EL (cell line): ENCODE measurements at places on chromosomes 11 and 22.

DNA sequence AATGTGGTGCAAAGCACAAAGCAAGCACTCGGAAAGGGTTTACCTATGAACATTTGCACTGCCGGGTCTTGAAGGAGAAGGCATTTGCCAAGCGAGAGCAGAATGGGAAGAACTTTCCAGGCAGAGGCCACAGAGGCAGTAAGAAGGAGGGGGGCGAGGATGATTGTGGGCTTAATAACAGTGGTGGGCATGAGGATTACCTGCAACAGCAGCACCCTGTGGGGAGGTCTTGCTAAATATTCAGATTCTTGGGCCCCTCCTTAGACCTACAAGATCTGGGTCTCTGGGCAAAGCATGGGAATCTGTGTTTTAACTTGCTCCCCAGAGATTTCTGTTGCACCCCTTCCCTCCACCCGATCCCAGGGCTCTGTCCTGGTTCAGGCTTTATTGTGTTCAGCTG lies 75.1 kb upstream of the ZBED5 start:
- DNase-seq: no peak

DNA sequence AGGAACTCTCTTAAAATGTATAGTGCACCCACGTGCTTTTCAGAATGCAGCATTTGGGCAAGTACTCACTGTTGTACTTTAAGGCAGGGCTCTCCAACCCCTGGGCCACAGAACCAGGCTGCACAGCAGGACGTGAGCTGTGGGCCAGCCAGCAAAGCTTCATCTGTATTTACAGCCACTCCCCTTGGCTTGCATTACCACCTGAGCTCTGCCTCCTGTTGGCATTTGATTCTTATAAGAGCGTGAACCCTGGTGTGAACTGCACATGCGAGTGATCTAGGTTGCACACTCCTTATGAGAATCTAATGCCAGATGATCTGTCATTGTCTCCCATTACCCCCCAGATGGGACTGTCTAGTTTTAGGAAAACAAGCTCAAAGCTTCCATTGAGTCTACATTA lies 3.0 kb downstream of the C11orf58 start:
- DNase-seq: no peak

GRCh38 chr22:24445481-24446259 lies 18.3 kb downstream of the ADORA2A start:
- DNase-seq: no peak

- peak; percentile 3 for DNase-seq
Measured at GRCh38 chr22:47835726-47836125, 1073.3 kb downstream of the TBC1D22A start.

DNA sequence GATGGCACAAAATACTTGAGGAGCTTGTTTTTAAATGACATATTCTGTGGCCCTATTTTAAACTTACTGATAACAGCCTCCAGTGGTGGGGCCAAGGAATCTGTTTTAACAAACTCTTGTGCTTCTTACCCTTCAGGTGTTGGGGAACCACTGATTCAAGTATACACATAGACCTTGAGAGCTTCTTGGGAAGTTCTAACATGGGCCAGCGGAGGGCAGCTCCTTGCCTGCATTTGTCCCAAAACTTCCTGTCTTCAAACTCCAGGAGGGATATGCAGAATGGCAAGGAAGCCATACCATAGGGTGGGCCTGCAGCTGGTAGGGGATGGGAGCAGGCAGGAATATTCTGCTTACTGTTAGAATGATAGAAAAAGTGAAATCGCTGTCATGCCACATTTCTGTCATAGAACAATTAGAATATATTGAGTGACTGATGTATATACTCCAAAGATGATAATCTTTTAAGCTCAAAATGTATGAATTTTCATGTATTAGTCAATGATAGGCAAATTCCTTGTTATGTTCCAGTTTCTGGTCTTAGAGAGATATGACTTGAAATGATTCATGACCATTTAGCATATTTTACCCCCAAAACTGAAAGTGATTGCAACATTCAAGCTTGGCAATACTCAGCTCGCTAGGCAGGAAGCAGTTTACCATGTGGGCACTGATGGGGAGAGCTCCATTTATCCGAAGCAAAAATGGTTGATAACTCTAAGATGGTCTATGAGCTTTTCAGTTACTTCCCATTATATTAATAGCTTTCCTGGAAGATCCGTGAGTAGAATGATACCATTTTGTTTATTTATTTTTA lies 9.2 kb downstream of the EXT2 start:
- peak; percentile 28 for DNase-seq

DNA sequence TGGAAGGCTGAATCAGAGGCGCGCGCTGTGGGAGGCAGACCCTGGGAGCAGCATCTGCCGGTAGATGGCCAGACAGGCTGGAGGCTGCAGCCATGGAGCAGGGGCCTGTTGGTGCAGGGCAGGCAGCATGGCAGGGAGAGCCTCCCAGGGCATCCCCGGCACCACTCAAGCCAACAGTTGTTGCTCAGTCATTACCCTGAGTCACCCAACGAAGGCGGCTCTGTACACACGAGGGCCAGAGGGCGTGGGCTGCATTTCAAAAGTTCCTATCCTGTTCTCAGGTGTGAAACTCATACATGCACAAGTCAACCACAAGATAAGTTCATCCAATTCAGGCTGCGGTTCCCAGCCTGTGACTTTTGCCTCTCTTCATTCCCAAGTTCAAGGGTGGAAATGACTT lies 2.6 kb downstream of the ANO1 start:
- no peak for DNase-seq

GRCh38 chr11:121421149-121421901 lies 30.8 kb upstream of the SORL1 start:
- no peak for DNase-seq

DNA sequence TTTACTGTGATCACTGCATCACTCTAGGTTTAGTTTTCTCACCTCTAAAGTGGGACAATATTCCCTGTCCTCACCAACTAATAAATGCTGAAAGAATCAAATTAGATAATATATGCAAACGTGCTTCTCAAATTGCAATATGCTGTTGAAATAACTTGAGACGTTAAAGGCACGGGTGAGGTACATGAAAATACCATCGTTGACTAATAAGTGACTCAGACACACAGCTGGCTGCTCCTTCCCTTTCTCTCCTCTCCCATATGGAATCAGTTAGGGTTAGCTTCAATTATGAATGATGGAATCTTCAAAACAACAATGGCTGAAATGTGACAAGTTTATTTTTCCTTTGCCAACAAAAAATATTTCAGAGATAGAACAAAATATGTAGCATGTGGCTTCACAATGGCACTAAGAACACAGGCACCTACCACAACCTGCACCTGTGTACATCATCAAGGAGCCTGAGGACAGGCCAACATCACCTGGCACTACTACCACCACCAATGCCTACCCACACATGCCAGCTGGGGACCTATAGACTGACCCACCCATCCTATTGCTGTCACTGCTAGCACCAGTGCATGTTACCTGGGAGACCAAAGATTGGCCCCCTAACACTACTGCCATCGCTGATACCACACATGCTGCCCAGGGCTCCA lies 13.7 kb downstream of the GDPD4 start:
- peak; percentile 90 for DNase-seq

- DNase-seq: no peak
Measured at GRCh38 chr22:47091246-47091651, 328.8 kb downstream of the TBC1D22A start.

GRCh38 chr11:76589964-76590950 lies 80.3 kb downstream of the LRRC32 start:
- no peak for DNase-seq

DNA sequence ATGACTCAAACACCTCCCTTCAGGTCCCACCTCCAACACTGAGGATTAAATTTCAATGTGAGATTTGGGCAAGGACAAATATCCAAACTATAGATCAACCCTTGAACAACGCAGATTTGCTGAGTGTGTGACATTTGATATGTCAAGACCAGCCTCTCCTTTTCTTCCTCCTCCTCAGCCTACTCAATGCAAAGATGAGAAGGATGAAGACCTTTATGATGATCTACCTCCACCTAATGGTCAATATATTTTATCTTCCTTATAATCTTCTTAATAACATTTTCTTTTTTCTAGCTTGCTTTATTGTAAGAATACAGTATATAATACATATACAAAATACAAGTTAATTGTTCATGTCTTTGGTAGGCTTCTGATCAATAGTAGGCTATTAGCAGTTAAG lies 67.5 kb upstream of the MPPED2 start:
- no peak for DNase-seq

- no peak for DNase-seq
Measured at GRCh38 chr11:88169471-88169870, 5.8 kb downstream of the RAB38 start.

DNA sequence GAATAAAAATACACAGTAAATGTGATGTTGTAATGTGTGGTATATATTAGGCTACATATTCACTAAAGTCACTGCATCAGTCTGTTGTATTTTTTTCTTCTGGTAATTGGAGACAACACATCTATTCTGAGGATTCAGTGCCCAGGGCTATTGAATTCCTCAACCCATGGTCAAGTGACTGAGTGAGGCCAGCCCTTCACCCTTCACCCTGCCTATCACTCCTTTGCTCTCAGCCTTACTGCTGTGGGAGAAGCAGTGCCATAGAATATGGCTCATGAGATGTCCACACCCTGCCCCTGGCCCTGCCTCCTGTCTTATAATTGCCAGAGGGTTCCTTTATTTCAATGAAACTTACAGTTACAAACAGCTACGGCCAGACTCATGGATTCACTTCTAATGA lies 295.6 kb downstream of the NTM start:
- peak; percentile 41 for DNase-seq

DNA sequence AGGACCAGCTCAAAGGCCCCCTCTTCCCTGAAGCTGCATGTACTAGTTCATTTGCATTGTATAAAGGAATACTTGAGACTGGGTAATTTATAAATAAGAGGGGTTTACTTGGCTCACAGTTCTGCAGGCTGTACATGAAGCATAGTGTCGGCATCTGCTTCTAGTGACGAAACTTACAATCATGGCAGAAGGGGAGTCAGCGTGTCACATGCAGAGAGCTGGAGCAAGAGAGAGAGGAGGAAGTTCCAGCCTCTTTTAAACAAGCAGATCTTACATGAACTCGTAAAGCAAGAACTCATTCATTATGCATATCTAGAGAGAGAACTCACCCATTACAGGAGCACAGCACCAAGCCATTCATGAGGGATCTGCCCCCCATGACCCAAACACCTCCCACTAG lies 7.1 kb upstream of the HMGXB4 start:
- DNase-seq: no peak

DNA sequence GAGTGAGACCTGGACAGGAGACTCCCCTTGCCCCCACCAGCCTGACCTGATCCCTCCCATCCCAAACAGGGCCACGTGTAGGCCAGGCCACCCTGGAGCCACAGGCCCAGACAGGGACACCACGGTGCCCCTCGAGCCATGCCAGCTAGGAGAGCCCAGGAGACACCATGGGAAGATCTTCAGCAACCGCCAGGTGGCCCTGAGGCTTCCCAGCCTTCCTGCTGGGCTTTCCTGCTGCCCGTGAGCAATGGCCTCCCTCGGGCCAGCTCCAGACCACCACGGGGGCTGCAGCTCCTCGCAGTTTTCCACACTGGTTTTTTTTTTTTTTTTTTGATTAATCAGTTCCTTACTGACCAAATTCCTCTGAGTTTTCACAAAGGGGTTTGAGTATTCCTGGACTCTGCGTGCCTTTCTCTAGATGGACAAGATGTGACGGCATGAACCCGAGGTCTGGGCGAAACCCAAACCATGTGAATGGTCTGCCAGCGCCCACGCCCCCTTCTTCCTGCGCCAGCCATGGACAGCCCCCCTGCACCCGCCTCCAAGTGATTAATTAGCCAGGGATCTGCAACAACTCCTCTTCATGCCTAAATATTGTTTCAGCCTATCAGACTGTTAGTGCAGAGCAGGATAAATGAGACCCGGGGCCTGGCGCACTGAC lies 40.9 kb downstream of the TBX1 start:
- no peak for DNase-seq

DNA sequence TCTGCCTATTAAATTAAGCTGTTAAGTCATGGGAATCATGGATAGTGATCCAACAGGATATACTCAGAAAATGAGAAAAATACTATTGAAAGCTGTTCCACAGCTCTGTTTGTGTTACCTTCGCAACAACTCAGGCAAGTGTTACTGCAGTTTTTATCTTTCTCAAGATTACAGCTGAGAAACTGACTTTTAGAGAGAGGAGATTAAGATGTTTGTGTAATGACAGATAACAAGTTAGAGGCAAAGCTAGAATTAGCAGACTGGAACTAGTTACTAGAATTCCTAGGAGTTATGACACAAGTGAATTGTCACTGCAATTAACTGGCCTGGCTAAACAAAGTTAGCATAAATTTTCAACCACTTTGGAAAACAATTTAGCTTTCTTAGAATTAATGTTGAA lies 1.6 kb downstream of the SLN start:
- DNase-seq: no peak

DNA sequence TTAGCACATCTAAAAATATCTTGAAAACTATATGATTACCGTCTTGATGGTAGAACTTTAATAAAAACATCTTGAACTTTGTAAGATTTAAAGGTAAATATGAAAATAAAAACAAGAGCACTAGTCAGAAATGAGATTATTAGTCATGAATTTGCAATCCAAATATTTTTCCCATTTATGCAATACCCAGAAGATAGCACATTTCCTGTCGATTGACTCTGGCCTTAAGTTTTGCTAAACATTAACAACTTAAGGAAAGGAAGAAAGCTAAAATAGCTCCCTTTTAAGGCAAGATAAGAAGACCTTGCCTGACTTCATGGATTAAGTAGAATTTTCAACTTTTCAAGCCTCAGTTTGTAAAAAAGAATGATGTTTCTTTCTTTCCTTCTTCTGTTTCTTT lies 1374.7 kb upstream of the RAG2 start:
- peak; percentile 43 for DNase-seq

DNA sequence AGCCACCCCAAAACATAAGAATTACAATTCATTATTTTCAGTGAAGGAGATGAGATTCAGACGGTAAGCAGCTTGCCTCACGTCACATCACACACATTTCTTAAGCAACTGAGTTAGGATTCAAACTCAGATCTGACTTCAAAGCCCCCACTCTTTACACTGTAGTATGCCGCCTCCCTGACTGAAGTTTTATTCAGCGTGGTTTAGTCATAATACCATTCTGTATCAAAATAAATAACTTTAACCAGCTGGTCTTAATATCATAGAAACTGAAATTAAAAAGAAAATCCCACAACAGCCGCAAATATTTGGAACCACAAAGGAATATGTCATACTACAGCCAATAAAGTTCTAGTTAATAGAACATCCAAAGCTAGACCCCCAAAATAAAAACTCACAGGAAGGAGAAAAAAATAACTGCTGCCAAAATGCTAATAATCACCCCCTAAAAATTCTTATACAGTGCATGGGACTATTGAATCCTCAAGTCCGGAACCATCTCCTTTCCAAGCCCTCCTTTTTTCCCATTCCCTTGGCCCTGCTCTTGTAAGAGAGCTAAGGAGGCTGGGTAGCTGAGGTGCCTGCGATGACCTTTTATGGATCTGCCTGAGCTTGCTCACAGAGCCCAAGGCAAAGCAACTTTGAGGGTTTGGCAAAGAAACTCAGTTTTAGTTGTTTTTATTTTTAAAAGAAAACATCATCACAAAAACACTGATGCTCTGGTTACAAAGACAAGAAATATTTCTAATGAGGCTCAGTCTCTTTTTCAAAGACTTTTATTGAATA lies 334.5 kb downstream of the TTC28 start:
- DNase-seq: peak; percentile 10
